Cortex of kidney (tissue), 1 donor: ENCODE measurements at places on chromosomes 1 and 21.

DNA sequence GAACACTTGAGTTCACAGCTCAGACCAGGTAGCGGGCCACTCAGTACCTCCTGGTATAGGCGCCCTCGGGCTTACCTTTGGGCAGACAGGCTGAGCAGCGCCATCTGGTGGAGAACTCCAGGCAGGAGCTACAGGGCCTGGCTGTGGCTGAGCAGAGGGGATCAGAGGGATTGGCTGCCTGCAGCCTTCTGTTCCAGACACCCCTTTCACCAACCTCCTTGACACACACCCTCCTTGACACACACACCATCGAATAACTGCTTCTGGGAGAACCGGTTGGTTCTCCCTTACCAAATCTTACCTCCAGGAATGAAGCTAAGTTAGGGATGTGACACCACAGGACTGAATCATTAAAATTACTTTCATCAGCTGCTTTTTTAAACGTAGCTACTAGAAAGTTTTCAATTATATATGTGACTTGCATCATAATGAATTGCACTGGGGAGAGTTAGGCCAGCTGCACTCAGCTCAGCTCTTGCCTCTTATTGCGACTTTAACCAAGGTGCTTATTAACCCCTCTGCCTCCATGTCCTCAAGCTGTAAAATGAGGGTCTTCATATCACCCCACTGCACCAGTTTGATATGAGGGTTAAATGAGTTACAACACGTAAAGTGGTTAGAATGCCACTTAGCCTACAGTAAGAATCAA, 6.6 kb downstream of the LIN28A start:
- DNase-seq, result no peak

- DNase-seq, result no peak
Observed at GRCh38 chr1:107963601-107964335, 1.2 kb downstream of the VAV3 start.

DNA sequence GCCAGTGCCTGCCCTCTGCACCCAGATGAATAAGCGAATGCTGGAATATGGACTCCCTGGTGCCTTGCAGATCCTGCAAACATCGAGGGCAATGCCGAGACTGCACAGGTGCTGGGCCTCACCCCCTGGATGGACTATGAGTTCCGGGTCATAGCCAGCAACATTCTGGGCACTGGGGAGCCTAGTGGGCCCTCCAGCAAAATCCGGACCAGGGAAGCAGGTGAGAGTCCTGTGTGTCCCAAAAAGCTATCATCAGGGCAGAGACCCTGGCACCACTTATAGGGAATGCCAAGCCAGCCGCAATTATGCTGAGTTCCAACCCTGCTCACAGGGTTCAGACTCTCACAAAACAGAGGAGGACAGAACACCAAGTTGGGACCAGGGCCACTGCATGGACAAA, 17.2 kb downstream of the TMEM81 start:
- DNase-seq, result no peak

- DNase-seq, result no peak
Observed at GRCh38 chr1:212030936-212031528, 4.3 kb downstream of the INTS7 start.

GRCh38 chr1:108082738-108083562, 117.2 kb downstream of the SLC25A24 start:
- DNase-seq, result no peak

GRCh38 chr1:232443372-232443771, 186.6 kb downstream of the SIPA1L2 start:
- DNase-seq, result no peak

DNA sequence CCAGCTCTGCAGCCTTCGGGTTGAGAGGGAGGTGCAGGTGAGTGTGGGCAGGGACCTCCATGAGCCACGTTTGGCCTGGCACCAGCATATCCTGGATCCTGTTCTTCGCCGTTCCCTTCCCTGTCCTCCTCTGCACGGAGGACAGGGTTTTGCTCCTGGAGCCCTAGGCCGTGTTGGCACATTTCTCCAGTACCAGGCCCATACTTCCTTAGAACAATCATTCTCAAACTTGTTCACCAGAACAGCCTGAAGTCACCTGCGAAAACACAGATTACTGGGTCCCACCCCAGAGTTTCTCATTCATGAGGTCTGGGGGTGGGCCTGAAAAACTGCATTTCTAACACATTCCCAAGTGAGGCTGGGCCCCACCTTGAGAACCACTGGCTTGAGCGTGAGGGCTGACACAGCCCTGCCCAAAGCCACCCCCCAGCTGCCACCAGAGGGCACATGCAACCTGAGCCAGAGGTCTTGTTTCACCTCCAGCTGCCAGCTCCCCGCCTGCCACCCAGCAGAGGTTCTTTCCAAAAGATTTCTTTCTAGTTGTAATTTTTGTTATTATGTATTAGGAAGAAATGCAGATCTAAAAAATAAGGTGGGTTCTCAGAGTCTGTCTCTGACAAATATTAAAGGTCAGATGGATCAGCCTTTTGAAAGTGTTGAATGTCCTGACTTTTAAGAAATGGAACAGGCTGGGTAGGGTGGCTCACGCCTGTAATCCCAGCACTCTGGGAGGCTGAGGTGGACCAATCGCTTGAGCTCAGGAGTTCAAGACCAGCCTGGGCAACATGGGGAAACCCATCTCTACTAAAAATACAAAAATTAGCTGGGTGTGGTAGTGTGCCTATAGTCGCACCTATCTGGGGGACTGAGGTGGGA, 39.6 kb upstream of the LDLRAP1 start:
- DNase-seq, result no peak

- DNase-seq, result no peak
Observed at GRCh38 chr1:36522461-36523229, 39.9 kb upstream of the CSF3R start.

DNA sequence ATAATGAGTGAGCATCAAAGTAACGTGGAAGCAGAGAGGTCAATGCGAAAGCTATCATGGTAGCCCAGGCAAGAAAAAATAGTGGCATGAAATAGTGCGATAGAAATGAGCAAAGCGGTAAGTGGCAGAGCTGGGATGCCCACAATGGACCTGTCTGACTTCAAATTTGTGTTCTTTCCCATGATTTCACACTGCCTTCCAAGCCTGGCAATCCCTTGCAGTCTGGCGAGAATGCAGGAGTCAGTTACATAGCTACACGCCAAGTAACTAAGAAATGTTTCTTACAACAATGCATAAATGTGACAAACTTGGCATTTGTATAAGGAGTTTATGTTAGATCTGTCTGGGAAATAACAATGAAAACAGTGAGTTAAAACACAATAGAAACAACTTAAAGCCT, 82.6 kb downstream of the GRIK1 start:
- DNase-seq, result no peak

- DNase-seq, result no peak
Observed at GRCh38 chr1:109249654-109250401, 489 bp downstream of the CELSR2 start.

- no peak for DNase-seq
Observed at GRCh38 chr1:170619241-170620028, 44.5 kb upstream of the PRRX1 start.

GRCh38 chr1:1677718-1678580, 14.6 kb downstream of the SLC35E2B start:
- no peak for DNase-seq

- no peak for DNase-seq
Observed at GRCh38 chr1:229514578-229515275, 6.6 kb upstream of the NUP133 start.

GRCh38 chr1:37055631-37056030, 21.3 kb upstream of the GRIK3 start:
- DNase-seq, result no peak

DNA sequence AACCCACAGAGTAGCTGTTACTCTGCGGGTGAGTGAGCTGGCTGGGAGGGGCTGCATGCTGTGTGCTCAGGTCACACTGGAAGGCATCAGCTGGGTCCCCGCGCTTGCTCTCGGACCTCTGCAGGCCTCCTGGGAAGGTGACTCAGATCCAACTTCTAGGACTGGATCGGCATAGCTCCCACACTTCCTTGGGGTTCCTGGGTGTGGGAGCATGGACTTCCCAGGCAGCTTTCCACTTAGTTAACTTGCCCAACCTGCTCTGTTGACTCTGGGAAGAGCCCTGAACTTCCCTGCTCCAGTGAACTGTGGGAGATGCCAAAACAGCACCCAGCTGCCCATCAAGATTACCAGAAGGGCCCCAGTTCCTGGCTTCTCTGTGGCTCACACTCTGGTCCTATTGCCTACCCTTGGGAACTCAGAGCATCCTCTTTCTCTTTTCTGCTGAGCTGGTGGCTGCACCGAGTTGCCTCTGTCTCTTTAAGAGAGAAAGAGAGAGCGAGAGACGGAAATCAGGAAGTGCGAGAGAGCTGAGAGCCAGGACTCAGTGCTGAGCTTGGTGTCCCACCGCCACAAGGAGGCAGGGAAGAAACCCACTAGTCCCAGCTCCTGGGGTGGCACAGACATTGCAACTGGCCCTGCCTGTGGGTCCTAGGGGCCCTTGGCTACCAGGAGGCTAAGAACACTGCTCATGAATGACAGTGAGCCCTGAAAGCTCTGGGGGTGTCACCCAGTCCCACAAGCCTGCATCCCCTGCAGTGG, at the start of gene IKBKE:
TSS of gene IKBKE (plus strand) at position 544 of the 759 bp plus-strand sequence. CDS start 2,752 bp downstream, outside the sequence.
- DNase-seq, result no peak

- DNase-seq, result no peak
Observed at GRCh38 chr1:2102753-2103152, 52.5 kb downstream of the PRKCZ start.

GRCh38 chr1:12249181-12249580, 19.4 kb downstream of the VPS13D start:
- no peak for DNase-seq

- no peak for DNase-seq
Observed at GRCh38 chr1:179953974-179954492, 577 bp upstream of the CEP350 start.

DNA sequence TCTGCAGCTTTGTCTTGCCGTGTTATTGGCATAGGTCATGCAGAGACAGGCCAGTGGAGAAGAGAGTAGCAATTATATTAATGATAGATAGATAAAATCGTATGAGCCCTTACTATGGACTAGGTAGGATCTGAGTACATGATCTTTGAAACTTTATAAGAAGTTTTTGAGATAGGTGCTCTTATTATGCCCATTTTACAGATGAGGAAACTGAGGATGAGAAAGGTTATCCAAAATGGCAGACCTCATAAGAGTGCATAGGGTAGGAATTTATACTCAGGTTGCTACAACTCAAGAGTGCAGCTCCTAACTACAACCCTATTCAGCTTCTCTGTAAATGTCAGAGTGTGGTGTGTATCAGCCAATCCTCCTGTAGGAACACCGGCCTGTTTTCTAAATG, 89.6 kb downstream of the SLC35F3 start:
- DNase-seq, result no peak

DNA sequence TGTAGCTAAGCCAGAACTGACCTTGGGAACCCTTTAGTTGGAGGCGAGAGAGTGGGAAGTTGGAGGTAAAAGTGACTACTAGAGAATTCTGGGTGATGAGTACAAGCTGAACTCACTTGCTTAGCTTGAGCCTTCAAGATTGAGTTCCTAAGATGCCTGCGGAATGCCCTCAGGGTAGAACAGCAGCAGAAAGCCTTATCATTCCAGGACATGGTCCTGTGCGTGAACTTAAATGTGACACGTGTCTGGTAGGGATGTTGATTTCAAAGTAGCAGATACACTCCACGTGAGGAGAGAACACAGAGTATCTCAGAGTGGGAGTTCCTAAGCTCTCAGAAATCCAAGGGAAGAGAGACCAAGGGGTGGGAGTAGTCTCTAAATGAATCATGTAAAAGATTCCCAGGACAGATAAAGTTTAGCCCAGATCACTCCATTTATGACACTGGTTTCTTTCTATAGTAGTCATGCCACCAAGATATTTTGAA, 60.1 kb downstream of the KCNK1 start:
- DNase-seq, result no peak

- no peak for DNase-seq
Observed at GRCh38 chr1:229452956-229453801, 19.3 kb upstream of the ACTA1 start.

DNA sequence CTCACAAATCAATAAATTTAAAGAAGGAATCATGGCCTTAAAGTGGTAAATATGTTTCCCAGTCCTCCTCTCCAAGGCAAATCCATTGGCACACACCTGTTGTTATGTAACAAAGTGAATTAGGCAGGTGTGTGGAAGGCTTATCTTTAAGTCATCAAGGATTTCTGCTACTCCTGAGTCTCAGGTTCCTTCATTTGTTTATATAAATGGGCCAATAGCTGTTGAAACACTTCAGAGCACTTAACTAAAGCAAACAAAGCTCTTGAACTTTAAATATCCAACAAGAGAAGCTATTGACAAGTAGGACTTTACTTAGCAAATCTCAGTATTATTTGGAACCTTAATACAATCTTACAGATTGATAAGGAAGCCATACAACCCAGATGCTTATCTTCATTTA, 99.3 kb upstream of the ESRRG start:
- DNase-seq, result no peak

- no peak for DNase-seq
Observed at GRCh38 chr1:63920154-63921117, 146.6 kb downstream of the ROR1 start.

- DNase-seq, result no peak
Observed at GRCh38 chr1:175237389-175237788, 44.8 kb upstream of the KIAA0040 start.

DNA sequence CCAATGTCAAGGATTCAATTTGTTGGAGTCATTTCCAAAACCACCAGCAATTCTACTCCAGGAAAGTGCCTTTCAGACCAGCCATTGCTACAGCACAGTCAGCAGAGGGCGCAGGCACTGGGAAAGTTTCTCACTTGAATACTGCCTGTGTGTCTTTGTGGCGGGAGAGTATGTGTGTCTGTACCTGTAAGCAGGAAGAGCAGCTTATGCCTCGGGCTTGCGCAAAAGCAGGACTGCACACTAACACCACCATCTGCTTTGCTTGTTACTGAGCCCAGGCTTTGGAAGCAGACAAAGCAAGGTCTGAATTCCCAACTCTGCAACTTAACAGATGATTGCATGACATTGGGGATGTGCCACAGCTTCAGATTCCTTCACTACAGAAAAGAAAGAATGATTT, 7.0 kb upstream of the CTSE start:
- no peak for DNase-seq

GRCh38 chr1:168134132-168134531, 2.6 kb downstream of the GPR161 start:
- DNase-seq, result no peak

DNA sequence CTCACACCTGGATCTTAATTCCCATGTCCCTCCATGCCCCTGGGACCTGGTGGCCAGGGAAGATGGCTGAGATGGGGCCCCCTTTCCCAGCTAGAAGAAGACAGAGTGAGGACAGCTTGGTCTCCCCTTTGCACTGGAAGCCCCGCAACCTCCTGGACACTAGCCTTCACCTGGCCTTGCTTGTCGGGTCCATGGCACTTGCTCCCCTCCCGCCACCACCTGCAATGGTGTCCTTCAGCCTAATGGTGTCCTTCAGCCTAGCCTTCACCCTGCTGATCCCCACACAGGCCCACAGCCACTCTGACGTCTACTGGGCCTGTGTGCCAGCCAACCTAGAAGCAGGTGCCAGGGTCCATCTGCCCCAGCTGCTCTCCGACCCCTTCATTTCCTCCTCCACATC, 45.9 kb upstream of the EDN2 start:
- no peak for DNase-seq

GRCh38 chr1:18041685-18042355, 65.8 kb upstream of the IGSF21 start:
- DNase-seq, result no peak
